HFF-Myc (cell line): ENCODE measurements at places on chromosomes 1 and 21.

DNA sequence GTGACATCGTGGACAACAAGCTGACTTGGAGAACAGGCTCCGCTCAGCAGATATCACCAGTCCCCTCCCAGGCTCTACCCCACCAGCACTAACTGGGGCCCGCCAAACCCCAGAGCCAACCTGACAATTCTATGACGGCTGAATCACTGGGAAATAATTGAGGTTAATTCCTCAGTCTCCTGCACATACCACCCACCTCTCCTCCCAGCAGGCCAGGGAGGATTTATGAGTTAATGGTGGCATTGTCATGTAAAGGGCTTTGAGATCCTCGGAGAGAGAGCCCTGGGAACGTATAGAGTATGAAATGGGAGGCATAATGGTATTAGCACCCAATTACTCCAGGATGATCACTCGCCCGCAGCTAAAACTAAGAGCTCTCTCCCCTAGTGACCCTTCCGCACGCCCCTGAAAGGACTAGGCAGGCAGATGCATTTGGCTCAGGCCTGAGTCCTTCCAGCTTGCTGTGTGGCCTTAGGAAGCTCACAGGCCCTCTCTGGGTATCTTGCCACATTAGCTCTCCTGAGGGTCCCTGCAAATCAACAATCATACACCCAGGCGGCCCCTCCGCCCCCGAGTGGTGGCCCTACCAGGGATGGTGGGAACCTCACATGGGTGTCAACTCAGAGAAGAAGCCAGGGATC is 27.3 kb upstream of the PAX7 start:
- no peak for DNase-seq

DNA sequence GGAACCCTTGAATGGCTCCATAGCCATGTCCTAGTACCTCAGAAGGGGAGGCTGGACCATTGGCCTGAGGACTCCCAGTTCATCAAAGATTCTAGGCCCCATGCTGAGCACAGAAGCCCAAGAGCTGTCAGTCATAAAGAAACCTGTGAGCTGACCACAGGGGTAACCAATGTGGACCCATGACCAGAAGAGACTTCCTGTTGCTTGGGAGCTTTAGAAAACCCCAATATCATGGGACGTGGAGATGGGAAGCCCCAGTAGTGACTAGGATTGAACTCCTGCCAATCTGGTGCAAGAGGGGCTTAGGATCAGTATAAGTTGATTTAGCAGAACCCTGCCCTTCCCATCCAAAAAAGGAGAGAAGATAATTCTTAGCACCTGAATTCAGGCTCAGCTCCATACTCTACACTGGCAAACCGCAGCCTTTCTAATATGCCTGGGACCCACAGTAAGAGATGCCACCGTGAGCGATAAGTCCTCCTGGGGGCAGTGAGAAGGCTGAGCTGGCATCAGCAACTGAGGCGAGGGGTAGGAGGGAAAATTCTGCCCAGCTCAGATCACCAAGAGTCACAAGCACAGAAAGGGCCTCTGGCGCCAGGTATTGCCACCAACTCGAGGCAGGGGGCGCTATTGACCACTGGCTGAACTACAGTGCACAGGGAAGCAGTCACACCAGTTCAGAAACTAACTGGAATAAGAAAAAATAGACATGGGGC is 108.9 kb downstream of the CAPN8 start:
- no peak for DNase-seq

- DNase-seq, result no peak
Observed at GRCh38 chr1:162561616-162562469, at the start of gene UAP1. Gene UAP1, plus strand, starts transcription at chr1:162561722. Its CDS starts 4,347 bp downstream, at chr1:162566069.

DNA sequence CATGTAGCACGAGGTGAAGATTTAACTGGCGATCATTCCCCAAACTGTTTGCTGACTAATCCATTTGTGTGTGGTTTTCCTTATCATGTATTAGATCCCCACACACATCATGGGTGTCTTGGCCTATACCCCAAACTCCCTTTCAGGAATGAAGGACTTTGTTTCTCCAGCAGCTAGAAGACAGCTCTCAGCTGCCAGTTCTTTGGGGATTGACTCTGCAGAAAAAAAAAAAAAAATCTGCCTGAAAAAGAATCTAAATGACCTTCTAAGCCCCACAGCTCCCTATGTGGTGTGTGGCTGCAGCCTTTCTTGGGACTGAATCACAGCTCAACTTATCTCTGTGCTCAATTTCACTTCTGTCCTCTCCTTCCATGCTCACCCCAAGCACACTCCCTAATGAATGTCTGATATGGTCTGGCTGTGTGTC is 256.3 kb upstream of the DUSP10 start:
- no peak for DNase-seq

GRCh38 chr1:156760092-156760795 is 7.1 kb upstream of the PRCC start:
- no peak for DNase-seq

- DNase-seq, result no peak
Observed at GRCh38 chr1:27413004-27413403, 20.6 kb downstream of the GPR3 start.

- no peak for DNase-seq
Observed at GRCh38 chr1:17914987-17915386, 159.9 kb downstream of the ACTL8 start.

- no peak for DNase-seq
Observed at GRCh38 chr1:102800406-102800805, 307.9 kb downstream of the COL11A1 start.

DNA sequence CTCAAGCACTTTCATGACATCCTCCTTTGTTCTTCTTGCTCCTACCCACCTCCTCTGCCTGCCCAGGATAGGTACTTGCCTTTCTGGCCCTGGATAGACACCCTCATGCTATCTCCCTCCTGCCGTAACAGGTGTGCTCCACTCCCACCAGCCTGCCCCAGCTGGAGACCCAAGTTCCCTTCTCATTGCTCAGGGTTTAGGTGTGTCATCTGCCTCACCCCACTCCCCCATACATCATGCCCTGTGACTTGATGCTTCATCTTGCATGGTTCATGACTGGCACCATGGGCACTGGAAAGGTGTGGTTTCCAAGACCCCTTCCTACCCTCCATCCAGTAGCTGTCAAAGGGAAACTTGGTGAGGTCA is 5.9 kb downstream of the RHEX start:
- no peak for DNase-seq

GRCh38 chr1:211259638-211260126 is 516 bp downstream of the RCOR3 start:
- peak; percentile 25 for DNase-seq

DNA sequence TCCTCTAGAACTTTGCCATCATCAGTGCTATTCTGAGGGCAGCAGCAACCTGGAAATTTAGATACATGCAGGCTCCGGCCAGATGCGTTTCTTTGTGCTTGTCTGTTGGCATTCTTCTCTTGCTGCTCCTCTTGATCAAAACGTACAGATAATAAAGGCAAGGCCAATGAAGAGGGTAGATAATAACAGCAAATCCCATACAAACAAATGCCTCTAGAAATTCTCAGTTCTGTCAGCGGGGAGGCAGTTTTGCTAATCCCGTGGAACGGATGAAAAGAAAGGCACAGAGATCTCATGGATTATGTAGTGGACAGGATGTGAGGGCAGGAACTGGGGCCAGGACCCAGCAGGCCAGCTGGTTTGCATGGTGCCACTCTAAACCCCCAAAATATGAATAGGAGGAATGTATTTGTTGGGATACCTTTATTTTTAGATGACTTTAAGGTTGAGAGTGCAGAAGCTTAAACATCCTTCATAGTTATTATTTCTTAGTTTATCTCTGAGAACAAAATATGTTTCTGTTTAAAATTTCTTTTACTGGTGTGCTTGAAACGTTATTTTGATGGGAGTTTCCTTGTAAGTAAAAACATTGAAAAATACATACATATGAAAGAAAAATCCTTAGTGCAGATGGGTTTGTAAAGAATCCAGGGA is 1.5 kb downstream of the ITSN1 start:
- DNase-seq, result no peak

GRCh38 chr1:231643935-231644237 is 17.3 kb downstream of the DISC1 start:
- no peak for DNase-seq

DNA sequence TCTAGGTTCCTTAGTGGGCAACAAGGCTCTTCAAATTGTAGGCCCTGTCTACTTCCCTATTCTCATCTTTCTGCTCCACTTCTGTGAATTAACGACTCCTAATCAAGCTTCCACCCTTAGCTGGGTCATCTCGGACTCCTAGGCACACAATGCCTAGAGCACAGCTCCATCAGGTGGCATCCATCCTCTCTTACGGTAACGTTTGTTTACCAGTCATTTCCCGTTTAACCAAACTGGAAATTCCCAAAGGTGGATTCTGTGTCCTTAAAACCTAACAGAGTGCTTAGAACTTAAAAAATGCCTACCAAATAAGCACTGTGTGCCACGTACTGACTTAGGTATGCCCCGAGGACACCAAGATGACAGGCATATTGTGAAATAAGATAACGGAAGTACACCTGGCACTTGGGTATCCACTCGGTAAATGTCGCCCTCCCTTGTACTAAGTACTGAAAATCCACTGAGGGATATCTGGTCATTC is 1.5 kb downstream of the PARP1 start:
- DNase-seq, result no peak

GRCh38 chr1:204659056-204659455 is 26.5 kb downstream of the LRRN2 start:
- no peak for DNase-seq

- DNase-seq, result no peak
Observed at GRCh38 chr1:154081386-154082126, 73.3 kb downstream of the NUP210L start.

DNA sequence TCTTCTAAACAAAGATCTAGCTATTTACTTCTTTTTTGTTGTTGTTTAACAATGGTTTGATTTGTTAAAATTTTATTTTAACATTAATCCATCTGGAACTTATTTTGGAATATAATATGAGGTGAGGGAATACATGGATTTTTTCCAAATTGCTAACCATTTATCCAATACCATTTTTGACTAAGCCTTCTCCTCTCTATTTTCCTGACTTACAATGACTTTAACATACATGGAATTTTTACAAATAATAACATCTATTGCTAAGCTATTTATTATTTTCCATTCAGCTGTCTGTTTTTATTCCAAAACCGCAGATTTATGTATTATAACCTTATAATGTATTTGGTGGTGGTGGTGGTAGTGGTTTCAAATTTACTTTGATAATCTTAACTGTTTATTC is 420.3 kb upstream of the ADGRL2 start:
- DNase-seq, result no peak

DNA sequence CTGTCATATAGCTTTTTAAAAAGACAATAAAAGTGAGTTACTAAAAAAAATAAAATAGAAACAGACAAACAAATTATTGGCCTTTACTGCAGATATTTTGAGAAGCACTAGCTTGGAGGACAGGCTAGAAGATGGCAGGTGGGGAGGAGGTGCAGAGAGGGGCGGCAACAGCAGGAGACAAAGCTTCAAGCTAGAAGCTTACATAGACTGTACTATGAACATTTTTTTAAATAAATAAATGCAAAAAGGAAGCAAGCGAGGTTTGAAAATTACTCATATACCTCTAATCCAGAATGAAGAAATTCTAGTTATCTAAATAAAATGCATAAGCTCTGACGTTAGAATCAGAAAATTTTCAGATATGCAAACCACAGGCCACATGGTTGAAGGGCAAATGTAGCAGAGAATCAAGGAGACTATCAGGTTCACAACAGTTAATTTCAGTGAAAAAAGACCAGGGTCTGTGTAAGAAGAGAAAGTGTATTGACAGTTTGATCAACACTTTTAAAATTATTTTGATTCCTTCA is 54.9 kb downstream of the NRIP1 start:
- DNase-seq, result no peak

DNA sequence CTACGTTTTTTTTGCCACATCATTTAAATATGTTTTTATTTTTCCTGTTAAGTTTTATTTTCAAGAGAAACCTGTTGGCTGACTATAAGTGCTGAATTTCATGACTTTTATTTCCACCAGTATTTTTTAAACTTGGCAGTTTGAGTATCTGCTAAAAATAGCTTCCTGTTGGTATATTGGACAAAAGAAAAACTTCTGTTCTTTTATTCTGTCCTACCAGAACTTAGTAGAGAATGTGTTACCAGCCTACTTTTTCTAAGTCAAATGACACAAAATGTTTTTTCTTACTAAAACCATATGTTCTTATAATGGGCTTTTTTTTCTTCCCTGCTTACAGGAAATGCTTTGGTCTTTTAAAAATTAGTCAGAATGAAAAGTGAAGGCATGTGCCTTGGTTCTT is 7.6 kb downstream of the DR1 start:
- peak; percentile 26 for DNase-seq

- no peak for DNase-seq
Observed at GRCh38 chr1:13725714-13726175, 25.8 kb downstream of the PRDM2 start.

DNA sequence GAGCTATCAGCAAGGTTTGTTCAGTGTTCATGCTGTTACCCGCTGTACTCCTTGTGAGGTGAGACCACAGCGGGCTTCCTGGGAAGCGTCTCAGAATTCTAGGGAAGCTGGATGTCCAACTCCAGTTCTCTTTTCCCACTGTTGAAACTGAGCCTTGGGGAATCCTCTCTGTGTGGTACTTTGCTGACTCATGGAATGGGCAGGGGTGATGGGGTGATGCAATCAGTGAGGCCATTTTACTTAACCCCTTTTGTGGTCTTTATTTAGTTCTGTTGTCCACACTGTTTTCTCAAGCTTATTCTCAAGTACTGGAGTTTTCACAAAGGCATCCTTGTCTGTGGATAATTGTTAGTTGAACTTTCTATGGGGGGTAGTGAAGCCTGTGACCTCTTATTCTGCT is 42.6 kb downstream of the ACKR1 start:
- DNase-seq, result no peak

DNA sequence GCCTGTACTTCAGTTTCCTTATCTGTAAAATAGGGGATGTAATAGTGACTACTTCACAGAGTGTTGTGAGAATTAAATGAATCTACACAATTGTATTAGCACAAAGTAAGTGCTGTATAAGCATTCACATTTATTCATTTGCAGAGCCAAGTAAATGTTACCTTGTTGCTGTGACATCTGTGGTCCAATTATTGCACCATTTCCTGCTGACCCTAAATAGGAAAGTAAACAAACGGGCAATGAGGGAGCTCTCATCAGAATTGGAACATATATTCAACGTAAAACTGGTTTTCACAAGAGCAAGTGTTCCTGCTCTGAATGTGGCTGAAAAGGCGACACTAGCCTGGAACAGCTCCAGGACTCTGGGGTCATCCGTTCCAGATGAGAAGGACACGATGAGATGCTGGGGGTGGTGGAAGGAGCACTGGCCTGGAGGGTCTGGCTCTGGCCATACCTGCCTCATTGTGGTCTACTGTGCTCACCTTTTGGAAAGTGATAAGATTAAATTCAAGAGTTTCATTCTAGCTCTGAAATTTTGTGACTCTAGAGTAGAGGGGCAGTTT is 34.5 kb downstream of the PROX1 start:
- no peak for DNase-seq

DNA sequence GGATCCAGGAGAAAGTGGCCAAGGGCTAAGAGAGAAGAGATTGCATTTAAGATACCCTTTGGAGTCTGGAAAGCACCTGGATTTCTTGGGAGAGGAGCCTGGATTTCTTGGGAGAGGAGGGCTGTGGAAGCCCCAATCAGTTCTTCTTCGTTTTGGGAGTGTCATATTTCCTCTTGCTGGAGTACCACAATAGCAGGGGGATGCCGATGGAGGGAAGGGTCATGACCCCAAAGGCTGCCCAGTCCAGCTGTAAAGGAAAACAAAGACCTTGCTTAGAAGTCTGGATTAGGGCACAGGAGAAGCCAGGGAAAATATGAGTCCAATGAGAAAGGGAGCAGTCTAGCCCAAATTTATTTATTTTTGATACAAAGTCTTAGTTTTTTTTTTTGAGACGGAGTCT is 11.3 kb downstream of the SSR2 start:
- DNase-seq, result no peak

GRCh38 chr1:161770250-161770649 is 4.1 kb downstream of the ATF6 start:
- DNase-seq, result no peak
